Thymus (tissue), 14 donors: ENCODE measurements at places on chromosomes 6 and 20.

GRCh38 chr6:79335133-79335674 lies 100.7 kb upstream of the HMGN3 start:
- no peak for DNase-seq

GRCh38 chr6:170111816-170112582 lies 178.9 kb downstream of the DLL1 start:
- DNase-seq, result no peak

- no peak for DNase-seq
Observed at GRCh38 chr6:41527721-41528408, 18.3 kb upstream of the FOXP4 start.

GRCh38 chr6:11830105-11830504 lies 51.5 kb upstream of the ADTRP start:
- no peak for DNase-seq

GRCh38 chr6:155181498-155181897 lies 82.3 kb upstream of the CLDN20 start:
- no peak for DNase-seq

GRCh38 chr6:144284783-144285547 lies at the start of gene UTRN:
TSS of gene UTRN (plus strand) at chr6:144285335. CDS start at chr6:144291829, 6,494 bp downstream.
- DNase-seq, result peak; percentile 77

DNA sequence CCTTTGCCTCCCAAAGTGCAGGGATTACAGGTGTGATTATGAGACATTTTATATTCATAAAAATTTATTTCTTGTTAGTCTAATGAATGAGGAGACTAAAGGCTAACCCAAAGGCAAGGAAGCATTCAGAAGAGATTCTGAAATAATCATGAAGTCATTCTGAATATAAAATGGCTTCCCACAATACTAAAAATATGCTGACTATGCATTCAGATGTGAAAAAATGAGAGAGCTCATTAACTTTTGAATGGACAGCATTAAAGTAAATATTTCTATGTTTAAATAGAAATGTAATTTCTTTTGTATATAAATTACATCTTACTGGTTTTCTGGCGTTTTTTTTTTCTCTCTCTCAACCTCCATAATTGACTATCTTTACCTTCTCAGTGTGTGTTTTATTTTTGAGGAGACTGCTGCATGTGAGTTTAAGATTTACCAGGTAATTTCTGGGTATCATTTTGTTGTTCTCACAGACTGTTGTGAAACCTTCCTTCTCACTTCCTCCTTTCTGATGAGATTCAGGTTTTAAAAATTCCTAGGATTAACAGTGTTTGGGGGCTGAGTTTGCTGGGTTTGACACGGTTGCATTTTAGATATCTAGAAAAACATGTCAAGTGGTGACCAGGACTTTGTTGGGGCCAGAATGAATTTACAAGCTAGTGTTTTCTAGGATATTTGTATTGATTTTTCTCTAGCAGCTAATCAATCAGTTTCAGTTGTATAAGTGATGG lies 316.6 kb downstream of the CDKAL1 start:
- DNase-seq, result no peak

DNA sequence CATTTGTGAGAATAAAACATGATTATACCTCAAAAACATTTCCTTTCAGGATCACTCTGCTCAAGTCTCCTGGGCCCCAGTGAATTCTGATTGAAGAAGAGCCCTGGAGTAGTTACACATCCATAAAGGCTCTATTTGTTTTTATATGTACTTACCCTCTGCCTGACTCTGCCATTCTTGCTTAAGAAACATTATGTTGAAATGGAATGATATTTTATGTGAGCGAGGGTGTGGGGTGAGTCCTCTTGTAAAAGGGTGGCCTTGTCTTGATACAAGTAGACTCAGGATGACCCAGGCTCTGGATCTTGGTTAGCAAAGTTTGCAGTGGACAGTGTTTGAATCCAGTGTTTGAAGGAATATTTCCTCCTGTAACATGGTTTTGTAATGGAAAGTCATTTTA lies 215.4 kb upstream of the PREP start:
- no peak for DNase-seq

- no peak for DNase-seq
Observed at GRCh38 chr6:141594874-141595273, 537.9 kb upstream of the GJE1 start.

GRCh38 chr6:83463886-83464285 lies 33.0 kb upstream of the ME1 start:
- DNase-seq, result no peak

- no peak for DNase-seq
Observed at GRCh38 chr6:18276610-18277236, 12.4 kb upstream of the DEK start.

DNA sequence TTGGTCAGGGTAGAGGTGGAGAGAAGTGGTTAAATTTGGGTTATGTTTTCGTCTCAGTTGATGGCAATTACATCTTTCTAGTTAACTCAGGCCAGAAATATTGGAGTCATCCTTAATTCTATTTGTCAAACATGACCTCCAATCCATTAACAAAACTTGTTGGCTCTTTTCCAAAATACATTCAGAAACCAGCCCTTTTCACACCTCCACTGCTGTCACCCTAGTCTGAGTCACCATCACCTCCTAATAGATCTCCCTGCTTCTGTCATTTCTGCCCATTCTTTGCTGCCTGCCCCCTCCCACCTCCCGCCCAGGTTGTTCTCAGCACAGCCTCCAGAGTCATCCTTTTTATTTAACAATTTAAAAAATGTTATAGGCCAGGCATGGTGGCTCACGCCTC lies 3.0 kb upstream of the ABCF1 start:
- DNase-seq, result no peak
